ENCODE measurements at places on chromosomes 6 and 20.

DNA sequence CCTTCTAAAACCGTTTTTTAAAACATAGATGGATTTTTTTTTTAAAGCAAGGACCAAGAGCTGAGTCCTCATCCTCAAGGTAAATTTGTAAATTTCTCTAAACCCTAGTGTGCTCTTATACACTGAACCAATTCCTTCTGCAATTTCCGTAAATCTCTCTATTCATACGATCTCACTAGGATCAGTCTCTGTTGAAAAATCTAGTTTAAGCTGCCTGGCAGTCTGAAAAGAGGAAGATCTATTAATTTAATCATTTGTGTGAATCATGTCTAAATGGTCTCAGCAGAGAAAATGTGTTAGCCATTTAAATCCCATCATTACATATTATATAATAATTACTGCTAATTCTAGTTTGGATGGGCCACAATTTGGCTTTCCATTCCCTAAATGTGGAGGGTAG, 184.2 kb upstream of the TSHZ2 start:
- DNase-seq: no peak

- no peak for DNase-seq
These were observed 250.8 kb upstream of the PRDM1 start for GRCh38 chr6:105835373-105835772.

GRCh38 chr20:60641879-60642447, 610.1 kb upstream of the CDH4 start:
- no peak for DNase-seq

GRCh38 chr6:105794239-105794638, 291.9 kb upstream of the PRDM1 start:
- no peak for DNase-seq

DNA sequence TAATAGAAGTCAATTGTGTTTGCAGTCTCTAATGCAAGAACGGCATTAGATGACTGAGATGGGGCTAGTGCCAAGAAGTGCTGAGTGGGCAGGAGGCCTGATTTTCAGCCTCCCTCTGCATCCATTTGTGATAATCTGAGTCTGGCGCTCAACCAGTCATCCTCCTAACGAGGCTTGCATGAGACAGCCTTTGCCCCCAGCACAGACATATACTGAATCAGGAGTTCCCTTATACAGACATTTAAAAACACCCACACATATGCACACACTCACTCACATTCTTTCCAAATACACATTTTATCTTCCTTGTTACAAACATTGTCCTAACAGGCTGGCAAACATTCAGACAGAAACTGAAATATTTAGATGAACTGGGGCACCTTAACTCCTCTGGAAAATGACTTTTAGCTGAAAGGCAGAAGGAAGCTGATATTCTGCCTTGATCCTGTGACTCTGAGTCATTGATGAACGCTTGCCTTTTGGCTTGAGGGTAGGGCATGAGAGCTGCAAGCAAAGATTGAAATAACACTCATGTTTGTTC, 562.3 kb downstream of the DHX35 start:
- DNase-seq: no peak

GRCh38 chr20:16528078-16528477, 45.2 kb downstream of the KIF16B start:
- peak; percentile 26 for DNase-seq

DNA sequence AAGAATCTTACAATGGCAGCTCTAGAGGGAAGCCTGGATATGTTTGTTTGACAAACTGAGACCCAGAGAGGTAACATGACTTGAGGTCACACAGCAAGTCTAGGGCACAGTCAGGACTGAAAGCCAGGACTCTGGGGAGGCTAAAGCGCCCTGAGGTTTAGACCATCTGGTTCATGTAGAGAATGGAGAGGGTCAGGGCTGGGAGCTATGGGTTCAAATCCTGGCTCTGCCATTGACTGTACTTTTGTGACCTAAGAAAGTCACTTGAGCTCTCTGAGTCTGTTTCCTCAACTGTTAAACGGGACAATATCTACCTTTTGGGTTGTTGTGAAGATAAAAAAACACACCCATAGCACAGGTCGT, 1.1 kb upstream of the TP53INP2 start:
- DNase-seq: no peak

GRCh38 chr20:24376311-24377099, 92.9 kb upstream of the SYNDIG1 start:
- no peak for DNase-seq

DNA sequence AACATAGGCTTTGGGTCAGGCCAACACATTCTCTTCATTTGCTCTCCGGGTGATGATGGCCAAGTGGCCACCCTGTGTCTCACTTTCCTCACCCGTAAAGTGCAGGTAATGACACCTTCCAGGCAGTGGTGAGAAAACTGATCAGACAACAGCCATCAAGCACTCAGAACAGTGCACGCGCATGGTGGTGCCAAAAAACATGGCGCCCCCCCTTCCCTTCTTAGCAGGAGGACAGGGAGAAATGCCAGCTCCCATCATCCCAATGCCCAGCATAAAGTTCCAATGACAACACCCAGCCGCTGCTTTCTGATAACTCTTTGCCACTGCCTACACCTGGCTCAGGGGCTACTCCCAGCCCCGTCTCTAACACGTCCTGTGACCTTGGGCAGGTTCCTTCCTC, 8.4 kb downstream of the BPIFB1 start:
- no peak for DNase-seq

Measured in hepatic stellate cell (primary cell).